ENCODE measurements at places on chromosomes 3 and 15. TPM values are rescaled to one million over a fixed set of nuclear protein-coding genes. Genes with fewer than 3 reads are reported as not detected.

Gene QTRT2
- total RNA-seq, result 30.1 TPM

Gene CHRM5
- total RNA-seq, result not detected

Gene COL8A1
- 24.4 TPM for total RNA-seq

Gene MME
- 117 TPM for total RNA-seq

- no peak for DNase-seq
Observed at GRCh38 chr3:42829628-42830436, 20.6 kb downstream of the ACKR2 start.

- no peak for DNase-seq
Observed at GRCh38 chr15:67117370-67117769, 52.0 kb downstream of the SMAD3 start.

- DNase-seq, result no peak
Observed at GRCh38 chr15:48002767-48003166, 118.0 kb upstream of the SLC24A5 start.

DNA sequence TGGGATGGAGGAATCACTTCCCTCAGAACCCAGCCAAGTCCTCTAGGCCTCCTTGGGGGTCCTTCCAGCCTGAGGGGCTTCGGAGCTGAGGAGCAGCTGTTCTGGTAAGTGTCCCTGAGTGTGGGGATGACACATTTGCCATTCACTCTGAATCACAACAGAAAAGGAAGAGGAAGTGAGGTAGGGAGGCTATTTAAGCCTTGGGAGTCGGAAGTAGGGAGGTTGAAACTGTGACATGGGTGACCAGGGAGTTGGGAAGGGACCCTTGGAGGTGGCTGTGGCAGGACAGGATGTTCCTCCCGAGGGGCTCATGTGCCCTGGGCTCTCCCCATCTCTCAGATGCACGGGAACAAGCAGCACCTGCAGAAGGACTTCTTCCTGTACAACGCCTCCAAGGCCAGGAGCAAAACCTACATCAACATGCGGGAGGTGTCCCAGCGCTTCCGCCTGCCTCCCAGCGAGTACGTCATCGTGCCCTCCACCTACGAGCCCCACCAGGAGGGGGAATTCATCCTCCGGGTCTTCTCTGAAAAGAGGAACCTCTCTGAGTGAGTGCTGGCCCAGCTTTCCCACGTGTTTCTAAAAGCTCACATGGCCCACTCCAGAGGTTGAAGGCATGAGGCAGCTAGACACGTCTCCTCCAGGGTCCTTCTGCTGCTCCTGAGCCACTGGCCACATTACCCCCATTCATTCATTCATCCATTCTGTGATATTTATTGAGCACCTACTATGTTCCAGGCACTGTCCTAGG, 43.3 kb downstream of the CAPN3 start:
- DNase-seq, result no peak

DNA sequence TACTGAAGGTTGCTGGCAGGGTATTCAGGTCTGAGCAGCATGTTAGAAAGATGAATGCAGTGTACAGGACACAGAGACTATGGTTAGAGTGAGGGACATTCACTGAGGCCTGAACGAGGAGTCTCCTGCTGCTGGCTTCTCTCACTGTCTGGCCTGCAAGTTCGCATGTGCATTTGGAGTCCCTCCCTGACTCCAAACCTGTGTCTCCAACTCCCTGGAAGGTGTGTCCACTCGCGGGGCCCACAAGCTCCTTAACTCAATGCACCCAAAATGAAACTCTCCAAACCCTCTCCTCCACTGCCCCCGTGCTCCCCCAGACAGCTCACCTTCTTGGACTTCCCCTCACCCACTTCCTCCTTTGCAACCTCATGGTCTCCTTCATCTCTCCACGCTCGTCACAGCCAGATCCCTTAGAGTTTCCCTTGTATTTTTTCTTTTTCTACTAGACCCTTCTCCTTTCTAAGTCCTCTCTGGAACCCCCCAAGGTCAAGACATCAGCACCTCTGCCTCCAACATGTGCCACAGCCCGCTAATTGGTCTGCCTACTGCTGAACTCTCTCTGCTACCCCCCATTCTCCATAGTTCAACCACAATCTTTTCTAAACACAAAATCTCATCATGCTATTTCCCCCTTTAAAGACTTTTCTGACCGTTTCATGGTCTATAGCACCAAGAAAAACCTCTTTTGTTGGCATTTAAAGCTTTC, 58.3 kb downstream of the HES1 start:
- no peak for DNase-seq

- DNase-seq, result no peak
Observed at GRCh38 chr3:31050296-31050695, 155.8 kb upstream of the GADL1 start.

GRCh38 chr3:15044326-15044725, 20.8 kb downstream of the MRPS25 start:
- no peak for DNase-seq

GRCh38 chr3:69737392-69737791, 1.9 kb upstream of the MITF start:
- DNase-seq, result no peak

GRCh38 chr3:14351617-14352001, 50.8 kb upstream of the SLC6A6 start:
- no peak for DNase-seq

- DNase-seq, result no peak
Observed at GRCh38 chr3:13718436-13718835, 161.4 kb downstream of the WNT7A start.

All from kidney epithelial cell (primary cell).